ENCODE measurements at places on chromosomes 11 and 22. TPM values are rescaled to one million over a fixed set of nuclear protein-coding genes. Genes with fewer than 3 reads are reported as not detected.

- no peak for DNase-seq
Measured at GRCh38 chr11:12216041-12216451, 105.7 kb downstream of the MICAL2 start.

GRCh38 chr11:75728992-75729391 is 11.4 kb downstream of the MOGAT2 start:
- no peak for DNase-seq

Gene INPP5J
- 0.87 TPM for total RNA-seq

Gene PKDREJ
- total RNA-seq = not detected

- DNase-seq = no peak
Measured at GRCh38 chr22:46976143-46976542, 213.7 kb downstream of the TBC1D22A start.

Gene BLID
- total RNA-seq = not detected

Gene RASL10A
- 0.15 TPM for total RNA-seq

DNA sequence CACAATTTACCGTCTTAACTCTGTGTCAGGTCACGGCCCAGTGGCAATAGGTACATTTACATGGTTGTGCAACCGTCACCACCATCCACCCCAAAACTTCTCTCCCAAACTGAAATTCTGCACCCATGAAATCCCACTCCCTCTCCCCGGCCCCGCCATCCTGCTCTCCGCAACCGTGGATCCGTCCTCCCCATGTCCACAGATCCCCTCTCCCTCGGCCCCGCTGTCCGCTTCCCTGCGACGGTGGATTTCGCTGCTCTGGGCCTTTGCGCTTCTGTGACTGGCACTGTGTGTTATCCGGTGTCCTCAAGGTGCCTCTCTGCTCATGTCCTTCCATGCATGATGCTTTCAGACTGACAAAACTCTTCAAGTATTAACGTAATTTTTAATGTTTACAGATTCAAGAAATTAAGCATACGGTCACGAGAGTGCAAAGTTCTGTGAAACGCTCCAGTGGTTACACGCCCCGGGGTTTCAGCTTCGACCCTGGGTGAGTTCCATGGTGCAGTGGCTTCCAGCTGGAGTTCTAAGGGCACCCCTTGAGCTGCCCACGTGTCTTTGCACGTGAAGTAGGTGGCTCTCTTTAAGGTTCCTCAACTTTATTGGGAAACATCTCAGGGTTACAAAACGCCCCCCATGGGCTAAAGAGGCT is 76.4 kb downstream of the KCNQ1 start:
- DNase-seq = no peak

All from renal cortical epithelial cell (primary cell).